Natural killer cell treated with Interleukin-12 subunit alpha and Interleukin-12 subunit beta and Interleukin-15 and Interleukin-18, amount 100 ng/mL, for 72 hours (primary cell): ENCODE measurements at places on chromosomes 2 and 18. TPM values are rescaled to one million over a fixed set of nuclear protein-coding genes. Genes with fewer than 3 reads are reported as not detected.

DNA sequence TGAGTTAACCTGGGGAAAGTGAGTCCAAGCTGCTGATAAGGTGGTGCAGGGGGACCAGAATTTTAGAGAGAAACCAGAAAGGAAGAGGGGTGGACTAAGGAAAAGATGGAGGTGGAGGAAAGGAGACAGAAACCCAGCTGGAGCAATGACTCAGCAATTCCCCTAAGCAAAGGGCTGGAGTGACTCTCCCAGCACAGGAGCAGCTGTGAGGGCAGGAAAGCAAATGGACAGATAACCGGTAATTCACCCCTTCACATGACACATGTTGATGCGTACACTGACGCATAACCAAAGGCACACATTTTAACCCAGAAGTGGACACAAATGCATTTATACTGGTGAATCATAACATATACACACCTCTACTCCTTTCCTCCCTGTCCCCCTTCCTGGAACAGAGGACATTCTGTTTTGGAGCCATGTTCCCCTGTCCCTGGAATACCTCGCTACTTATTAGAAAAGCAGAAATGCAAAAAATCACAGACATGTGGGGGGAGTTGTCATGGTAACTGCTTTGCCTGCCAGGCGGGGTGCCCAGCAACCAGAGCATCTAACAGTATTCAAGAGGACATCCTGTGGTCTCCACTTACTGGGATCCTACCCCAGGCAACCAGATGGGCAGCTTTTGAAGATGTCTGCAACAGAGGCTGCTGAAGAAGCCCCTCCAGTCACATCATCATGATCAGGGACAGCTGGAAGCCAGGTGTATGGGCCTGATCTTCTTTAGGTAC lies 4.7 kb downstream of the CDK5R2 start:
- DNase-seq: no peak

The TBR1 gene
- 0.05 TPM for total RNA-seq

DNA sequence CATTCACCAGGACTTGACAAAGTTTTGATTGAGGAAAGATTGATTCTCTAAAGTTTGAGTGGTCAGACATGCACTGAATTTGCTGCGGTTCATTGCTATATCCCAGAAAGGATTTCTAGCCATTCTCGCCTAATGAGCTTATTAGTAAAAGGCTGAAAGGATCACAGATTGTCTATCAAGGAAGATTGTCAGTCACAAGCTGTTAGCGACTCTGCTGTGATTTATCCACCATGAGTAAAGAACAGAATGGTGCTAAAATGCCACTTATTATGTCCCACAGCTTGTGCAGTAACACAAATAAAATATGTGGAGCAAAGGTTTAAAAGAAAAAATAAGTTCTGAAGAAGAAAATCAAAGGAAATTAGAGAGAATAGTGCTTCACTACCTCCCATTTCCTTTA lies 701.2 kb upstream of the CDH7 start:
- no peak for DNase-seq

- DNase-seq: no peak
Measured at GRCh38 chr2:187709065-187709464, 154.8 kb upstream of the TFPI start.

DNA sequence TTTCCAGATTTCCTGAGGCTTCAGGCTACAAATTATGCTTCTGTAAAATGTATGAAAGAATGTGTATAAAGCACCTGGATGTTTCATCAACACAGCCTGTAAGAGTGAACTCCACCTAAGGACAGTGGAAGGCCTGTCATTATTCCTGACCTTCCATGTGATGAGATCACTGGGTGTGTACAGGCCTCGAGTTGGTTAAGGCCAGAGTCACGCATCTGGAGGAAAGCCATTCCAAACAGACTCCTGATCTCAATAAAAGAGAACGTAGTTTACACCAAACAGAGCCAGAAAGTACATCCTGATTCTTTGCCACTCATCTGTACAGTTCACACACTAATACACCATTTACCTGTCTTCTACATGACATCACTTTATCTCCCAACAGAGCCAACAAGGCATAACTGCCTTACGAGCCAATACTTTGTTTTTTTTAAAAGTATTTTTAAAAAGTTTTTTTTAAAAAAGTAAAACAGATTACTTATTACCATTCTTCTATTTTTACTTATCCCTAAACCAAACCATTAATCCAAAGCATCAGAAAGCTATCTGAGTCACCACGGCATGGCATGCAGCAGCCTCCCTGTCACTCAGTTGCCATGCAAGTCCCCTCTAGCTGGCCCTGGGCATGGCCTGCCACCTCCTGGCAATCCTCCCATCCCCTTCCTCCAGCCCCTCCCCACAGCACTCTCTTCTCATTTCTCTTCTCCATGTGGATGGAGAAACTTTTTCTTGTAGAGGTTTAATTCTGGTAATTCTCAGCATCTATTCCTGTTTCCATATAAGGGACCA lies 78.8 kb upstream of the TFCP2L1 start:
- DNase-seq: no peak

The RFTN2 gene
- not detected for total RNA-seq

DNA sequence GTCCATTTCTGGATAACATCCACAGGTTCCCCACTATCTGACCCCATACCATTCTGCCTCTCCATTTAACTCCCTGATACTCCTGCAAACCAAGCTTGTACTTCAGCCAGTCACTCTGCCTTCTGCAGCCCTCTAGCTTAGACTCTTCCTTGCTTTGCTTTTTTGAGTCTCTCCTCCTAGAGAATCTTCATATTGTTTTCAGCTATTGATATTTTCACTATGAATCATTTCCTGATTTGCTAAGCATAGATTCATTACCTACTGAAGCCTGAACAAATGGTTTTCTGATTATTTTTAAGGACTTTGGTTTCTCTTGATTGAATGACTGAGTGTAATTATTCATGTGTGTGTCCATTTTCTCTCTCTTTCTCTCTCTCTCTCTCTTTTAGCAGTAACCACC lies 2102.3 kb upstream of the CELF4 start:
- DNase-seq: no peak

The NFATC1 gene
- total RNA-seq: 22.3 TPM

- no peak for DNase-seq
Measured at GRCh38 chr2:41024816-41025215, 572.9 kb upstream of the SLC8A1 start.

The CHRNA1 gene
- not detected for total RNA-seq

- DNase-seq: no peak
Measured at GRCh38 chr18:38450876-38451275, 885.3 kb upstream of the CELF4 start.

DNA sequence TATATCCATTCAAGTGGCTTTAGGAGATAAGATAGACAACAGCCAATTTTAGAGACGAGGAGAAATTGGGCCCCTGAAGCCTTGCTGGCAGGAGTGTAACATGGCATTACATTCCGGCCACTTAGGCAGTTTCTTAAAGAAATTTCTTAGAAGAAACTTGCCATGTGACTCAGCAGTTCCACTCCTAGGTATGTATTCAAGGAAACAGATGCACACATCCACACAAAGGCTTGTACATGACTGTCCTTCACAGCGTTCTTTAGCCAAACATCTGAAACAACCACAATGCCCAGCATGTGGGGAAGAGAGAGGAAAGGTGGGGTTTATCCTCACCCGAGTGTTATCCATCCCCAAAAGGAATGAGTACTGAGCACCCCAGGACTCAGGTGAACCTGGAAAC lies 107.1 kb downstream of the NFATC1 start:
- no peak for DNase-seq

GRCh38 chr18:27894746-27895145 lies 282.2 kb downstream of the CDH2 start:
- no peak for DNase-seq

DNA sequence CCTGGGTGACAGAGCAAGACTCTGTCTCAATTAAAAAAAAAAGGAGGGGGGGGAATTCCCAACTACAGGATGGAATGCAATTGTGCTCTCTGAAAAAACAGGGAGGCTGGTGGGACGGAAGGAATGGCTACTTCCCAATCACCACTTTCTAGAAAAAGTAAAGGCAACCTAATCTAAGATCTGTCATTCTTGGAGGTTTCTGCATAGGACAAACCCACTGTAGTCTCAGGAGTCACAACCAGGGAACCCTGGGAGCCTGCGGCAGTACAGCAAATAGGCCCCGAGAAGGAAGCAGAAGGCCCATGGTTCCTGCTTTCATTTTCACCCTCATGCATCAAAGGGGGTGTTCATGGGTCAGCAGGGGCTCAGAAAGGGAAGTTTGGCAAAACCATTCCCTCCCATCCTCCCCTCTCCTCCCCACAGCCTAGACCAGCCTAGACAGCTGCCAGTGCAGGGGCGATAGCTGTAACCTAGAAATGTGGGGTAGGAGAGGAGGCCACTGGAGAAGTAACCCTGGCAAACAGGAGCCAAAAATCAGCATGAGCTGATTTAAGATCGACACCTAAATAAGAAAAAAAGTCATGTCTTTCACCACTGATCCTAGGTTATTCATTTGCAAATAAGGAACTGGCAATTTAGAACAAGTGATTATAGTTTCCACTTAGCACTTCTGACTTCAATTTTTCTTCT lies 48.0 kb downstream of the TRABD2A start:
- DNase-seq: no peak

- DNase-seq: no peak
Measured at GRCh38 chr2:198715302-198715835, 742.4 kb downstream of the SATB2 start.

DNA sequence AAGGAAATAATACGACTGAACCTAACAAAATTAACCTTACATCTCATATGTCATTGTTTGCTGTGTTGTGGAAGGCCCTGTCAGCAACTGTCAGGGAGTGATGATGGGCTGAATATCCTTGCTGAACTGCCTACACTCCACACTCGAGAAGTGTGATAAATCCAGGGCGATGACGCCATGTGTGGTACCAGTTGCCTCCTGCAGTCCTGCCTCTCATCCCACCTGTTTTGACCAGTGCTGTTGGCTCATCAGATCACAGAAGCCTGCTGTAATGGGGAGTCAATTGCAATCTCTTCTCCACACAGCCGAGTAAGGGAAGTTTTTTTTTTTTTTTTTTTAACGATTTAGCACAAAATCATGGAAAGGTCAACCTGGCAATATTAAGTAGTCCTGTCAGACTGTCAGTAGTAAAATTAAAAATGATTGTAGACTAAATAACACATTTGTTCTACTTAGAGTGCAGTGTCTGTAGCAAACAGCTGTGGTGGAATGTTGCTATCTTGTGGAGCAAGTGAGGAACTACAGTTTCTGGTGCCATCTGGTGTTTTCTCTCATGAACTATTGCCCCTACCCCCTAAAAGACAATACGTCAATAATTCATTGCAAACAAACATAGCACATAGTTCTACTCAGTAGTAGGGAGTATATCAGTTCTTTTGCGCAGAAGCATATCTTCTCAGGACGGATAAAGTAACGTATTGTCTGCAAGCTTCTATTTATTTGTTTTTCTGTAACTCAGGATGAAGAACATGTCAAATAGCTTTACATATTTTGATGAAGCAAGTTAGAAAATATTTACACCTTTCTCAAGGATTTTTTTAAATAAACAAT lies 347.6 kb downstream of the CTNNA2 start:
- DNase-seq: no peak

DNA sequence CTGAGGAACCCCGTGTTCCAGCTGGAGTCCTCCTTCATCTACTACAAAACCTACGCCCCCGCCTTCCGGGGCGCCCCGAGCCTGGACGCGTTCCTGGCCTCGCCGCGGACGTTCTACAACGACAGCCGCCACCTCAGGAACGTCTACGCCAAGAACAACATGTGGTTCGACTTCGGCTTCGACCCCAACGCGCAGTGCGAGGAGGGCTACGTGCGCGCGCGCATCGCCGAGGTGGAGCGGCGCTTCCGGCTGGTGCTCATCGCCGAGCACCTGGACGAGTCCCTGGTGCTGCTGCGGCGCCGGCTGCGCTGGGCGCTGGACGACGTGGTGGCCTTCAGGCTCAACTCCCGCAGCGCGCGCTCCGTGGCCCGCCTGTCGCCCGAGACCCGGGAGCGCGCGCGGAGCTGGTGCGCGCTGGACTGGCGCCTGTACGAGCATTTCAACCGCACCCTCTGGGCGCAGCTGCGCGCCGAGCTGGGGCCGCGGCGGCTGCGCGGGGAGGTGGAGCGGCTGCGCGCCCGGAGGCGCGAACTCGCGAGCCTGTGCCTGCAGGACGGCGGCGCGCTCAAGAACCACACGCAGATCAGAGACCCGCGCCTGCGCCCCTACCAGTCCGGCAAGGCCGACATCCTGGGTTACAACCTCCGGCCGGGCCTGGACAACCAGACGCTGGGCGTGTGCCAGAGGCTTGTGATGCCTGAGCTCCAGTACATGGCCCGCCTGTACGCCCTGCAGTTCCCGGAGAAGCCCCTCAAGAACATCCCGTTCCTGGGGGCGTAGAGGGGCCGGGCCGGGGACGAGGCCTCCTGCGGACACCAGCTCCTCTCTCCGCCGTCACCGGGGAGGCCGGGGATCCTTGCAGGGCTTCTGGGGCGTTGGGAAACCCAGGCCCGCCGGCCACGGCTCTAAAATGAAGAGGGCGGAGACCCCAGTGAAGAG lies 5.3 kb upstream of the NEU4 start:
- no peak for DNase-seq

The DAPL1 gene
- total RNA-seq: not detected

The TUBA3E gene
- total RNA-seq: not detected

- DNase-seq: no peak
Measured at GRCh38 chr2:215027779-215028178, 110.6 kb downstream of the ABCA12 start.

The CFC1 gene
- not detected for total RNA-seq

DNA sequence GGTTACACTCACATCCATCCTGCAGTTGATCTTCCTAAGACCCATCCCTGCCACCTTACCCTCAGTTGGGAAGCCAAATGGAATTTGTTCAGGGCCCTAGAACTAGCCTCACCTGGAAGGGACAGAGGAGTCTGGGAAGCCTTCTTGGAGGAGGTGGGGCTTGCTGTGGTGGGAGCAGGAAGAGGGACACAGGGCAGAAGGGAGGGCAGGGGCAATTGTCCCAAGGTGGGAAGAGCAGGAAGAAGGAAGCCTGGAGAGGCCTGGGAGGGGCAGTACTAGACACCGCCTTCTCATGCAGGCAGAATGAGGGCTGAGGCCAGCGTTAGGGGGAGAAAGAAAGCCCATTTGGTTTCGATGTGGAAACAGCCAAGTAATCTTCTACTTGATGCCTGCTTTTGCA lies 34.1 kb upstream of the ASPRV1 start:
- DNase-seq: no peak

The CAPN14 gene
- 1.2 TPM for total RNA-seq

GRCh38 chr2:236633219-236633570 lies 63.6 kb downstream of the ACKR3 start:
- DNase-seq: no peak

GRCh38 chr2:76082509-76082908 lies 371.8 kb upstream of the GCFC2 start:
- no peak for DNase-seq

DNA sequence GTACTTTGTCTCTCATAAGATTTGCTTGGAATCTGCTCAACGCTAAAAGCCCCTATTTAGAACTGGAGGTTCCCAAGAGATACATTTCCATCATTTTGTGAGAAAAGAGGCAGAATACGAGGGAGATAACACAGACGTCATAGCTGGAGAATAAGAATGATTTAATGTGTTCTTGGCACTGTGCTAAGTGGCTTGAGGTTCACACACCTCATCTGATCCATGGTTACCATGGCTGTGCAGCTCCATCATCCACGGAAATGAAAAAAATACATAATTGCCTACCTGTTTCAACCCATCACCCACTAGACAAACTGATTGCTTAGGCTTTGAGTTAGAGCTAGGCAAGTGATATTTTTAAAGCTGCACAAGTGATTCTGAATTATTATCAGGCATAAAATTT lies 227.6 kb downstream of the SLC8A1 start:
- DNase-seq: no peak
